Activated T-cell treated with anti-CD3 and anti-CD28 coated beads for 4 hours (primary cell): ENCODE measurements at places on chromosomes 3 and 15.
A peak's percentile ranks its signal among the peaks of the same experiment; 100 is the strongest.

GRCh38 chr3:59436164-59436958 lies 386.5 kb upstream of the CFAP20DC start:
- DNase-seq: no peak

GRCh38 chr3:145865399-145866018 lies 295.5 kb downstream of the PLOD2 start:
- no peak for DNase-seq

DNA sequence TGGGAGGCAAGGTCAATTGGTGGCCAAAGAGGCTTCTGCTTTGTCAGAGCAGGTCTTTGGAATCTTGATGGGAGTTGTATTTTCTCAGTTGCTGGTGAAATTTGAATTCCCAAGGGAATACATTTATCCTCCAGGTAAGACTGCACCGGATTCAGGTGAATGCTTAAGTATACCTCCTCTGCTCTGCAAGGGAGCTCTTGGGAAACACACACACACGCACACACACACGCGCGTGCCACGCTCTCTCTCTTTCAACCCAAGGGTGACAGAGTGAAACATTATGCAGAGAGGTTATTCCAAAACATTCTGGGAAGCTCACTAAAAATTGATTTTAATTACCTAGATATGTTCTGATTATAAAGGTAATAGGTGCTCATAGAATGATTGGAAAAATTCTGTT lies 33.7 kb downstream of the ST6GAL1 start:
- DNase-seq: no peak

GRCh38 chr3:124824286-124824915 lies 62.8 kb downstream of the ITGB5 start:
- DNase-seq: no peak

- no peak for DNase-seq
Measured at GRCh38 chr3:102514241-102514640, 79.4 kb downstream of the ZPLD1 start.

DNA sequence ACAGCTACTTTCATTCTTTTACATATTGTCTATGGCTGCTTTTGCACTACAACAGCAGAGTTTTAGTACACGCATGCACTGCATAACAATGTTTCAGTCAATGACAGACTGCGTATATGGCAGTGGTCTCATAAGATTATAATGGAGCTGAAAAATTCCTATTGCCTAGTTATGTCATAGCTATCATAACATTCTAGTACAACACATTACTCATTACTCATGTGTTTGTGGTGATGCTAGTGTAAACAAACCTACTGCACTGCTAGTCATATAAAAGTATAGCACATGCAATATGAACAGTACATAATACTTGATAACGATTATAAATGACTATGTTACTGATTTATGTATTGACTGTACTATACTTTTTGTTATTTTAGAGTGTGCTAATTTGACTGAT lies 47.9 kb downstream of the QTRT2 start:
- no peak for DNase-seq

DNA sequence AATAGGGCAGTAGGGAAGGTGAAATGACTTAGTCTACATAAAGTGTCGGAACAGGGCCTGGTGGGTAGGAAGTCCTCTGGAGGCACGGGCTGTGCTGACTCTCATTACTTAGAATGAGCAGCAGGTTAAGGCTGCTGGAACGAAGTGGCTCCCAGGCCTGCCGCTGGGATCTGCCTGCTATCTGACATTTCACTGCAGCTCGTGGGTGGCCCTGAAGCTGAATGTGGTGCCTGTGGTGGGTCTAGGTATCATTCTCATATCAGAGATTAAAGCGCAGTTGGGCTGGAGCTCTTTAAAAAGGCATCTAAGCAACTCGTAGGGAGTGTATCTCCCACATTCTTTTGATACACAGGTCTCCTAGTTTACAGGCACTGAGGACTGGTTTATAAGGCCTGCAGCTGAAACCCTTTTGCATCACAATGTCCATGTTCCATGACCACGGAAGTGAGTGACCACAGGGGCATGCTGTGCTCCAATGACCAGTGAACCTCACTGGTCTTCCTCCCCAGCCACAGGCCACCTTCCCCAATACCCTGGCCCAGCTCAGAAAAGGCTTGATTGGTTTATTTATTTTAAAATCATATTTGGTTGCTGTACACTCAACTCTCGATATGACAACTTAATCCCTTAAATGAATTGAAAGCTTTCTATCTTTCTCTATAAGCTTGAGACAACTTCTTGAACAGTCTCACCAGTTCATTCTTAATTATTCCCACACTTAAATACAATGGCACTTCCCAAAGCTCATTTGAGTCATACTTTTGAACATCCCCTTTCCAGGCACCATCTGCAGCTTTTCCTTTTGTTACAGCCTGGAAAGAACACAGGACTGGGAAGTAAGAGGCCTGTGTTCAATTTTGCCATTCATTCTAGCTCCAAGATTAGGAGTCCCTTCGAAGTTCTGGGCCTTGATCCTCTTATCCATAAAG lies 19.0 kb downstream of the ADAMTS9 start:
- DNase-seq: no peak

DNA sequence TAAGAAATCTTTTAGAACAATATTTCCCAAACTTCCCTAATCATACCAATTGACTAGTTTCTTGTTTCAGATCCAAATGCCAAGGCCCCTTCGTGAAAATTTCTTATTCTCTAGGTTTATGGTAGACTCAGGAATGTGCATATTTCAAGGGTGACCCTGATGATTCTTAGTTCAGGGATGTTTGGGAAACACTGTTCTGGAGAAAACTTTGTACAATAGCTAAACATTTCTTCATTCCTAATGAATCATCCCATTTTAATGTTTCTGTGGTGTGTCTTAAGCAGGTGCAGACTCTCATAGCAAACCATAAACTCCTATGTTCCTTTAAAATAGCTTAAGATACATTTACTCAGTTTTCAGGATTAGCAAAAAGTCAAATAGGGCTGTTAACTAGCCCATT lies 314.5 kb downstream of the TIGIT start:
- no peak for DNase-seq

DNA sequence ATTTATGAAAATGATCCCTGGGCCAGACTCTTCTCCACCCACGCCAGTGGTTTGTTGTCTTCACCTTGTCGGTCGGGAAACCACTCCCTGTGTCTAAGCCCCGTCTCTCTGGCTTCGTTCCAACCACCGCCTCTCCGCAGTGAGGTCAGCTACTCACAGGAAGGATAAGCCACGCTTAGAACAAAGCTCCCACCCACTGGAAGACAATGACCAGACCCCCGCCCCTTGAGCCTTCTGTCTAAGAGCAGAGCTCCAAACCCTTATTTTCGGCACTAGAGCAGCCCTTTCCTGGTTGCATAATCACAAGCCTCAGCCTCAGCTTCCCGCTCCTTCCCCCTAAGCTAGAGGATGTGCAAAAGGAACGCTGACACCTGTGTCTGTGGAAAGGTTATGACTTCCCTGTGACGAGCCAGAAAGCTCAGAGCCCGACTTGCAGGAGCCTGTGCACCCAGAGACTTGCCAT lies 114.9 kb upstream of the MEF2A start:
- peak; percentile 48 for DNase-seq

- no peak for DNase-seq
Measured at GRCh38 chr3:176992565-176992964, 204.7 kb downstream of the TBL1XR1 start.

- no peak for DNase-seq
Measured at GRCh38 chr3:30538791-30539190, 67.6 kb upstream of the TGFBR2 start.

DNA sequence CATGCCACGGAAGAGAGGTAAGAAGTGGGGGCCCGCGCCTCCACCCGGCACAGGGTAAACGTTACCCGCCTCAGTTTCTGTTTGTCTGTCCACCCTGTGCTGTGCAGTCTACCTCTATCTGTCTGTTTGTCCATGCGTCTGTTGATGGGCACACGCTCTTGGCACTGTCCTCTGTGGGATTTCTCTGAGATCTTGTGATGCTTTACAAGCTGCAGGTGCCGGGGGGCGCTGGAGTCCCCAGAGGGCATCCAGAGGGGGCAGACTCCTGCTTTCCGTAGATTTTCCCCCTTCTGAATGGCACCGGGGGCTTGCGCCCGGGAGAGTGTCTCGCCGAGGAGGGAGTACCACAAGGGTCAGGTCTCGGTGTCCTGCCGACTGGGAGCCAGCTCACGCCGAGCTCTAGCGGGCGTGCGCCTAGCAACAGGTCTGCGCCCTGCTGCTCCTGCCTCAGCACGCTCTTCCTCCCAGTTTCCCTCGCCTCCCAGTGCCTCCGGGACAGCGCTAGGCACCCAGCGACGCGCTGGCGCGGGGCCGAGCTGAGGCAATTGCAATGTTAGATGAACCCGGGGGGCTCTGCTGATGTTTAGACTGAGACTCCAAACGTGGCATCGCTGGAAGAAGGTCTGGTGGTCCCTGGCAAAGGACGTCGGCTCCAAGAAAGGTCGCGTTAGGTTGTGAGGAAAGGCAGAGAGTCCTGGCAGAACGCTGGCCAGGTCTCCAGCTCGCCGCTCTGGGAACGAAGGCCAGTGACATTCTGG lies 667 bp downstream of the CEMIP start:
- DNase-seq: no peak

GRCh38 chr3:114709102-114709501 lies 415.3 kb downstream of the TIGIT start:
- DNase-seq: no peak

GRCh38 chr3:174072675-174073074 lies 675.1 kb downstream of the NLGN1 start:
- no peak for DNase-seq

- DNase-seq: no peak
Measured at GRCh38 chr3:56919137-56919796, 117.5 kb upstream of the ARHGEF3 start.

DNA sequence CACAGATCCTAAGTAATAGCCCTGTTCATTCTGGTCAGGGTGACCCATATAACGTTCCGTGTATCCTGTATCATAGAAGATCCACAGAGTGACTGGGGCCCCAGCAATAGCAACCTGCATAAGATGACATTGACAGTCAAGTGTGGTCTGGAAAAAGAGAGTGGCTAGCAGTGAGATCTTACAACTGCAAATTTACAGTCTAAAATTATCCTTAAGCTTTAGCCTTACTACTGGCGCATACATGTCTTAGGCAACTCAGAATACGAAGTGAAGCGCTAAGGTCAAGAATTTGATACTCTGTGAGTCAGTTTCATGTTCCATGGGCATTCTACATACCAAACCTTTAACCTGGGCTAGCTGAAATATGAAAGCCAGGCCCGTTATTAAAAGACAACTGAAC lies 29.2 kb upstream of the IGDCC4 start:
- DNase-seq: no peak

GRCh38 chr3:5431811-5432378 lies 244.4 kb downstream of the EDEM1 start:
- no peak for DNase-seq

GRCh38 chr15:58870451-58870850 lies 63.0 kb downstream of the SLTM start:
- DNase-seq: no peak
